PC-3 (cell line): ENCODE measurements at places on chromosomes 5 and 9. TPM values are rescaled to one million over a fixed set of nuclear protein-coding genes. Genes with fewer than 3 reads are reported as not detected.

GRCh38 chr9:114655689-114656088 is 1.9 kb downstream of the TEX53 start:
- no peak overlapping the region for H3K4me3 ChIP-seq
- no peaks in the 10 kb centered on the region for H3K36me3 ChIP-seq
- no peak overlapping the region for H3K27ac ChIP-seq
- no peak for DNase-seq

DNA sequence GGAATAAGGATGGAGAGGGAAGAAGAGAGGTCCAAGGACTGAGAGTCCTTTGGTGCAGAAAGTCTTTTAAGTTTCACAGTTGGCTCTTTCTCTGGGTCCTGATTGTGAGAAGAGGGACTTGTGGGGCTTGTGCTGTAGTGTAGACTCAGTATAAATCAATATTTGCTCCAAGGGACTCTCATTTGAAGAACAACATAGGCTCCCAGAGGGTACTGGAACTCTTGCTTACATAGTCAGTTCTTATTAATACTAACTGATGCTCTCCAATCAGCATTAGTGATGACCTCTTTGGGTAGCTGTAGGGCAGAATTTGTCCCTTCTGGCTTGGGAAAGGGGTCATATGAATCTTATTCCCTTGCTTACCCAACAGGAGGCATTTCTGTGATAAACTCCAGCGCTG is 62.5 kb upstream of the CXCL14 start:
- H3K27me3 ChIP-seq = peaks cover 41% of the 10 kb centered on the region
- no peak overlapping the region for H3K4me3 ChIP-seq
- no peaks in the 10 kb centered on the region for H3K36me3 ChIP-seq
- DNase-seq = no peak
- no peaks in the 10 kb centered on the region for H3K4me1 ChIP-seq

GRCh38 chr5:98474782-98475181 is 298.7 kb upstream of the RGMB start:
- H3K4me3 ChIP-seq = no peak overlapping the region
- peaks cover 7% of the 10 kb centered on the region; the same call in 1 of the 2 replicates for H3K4me1 ChIP-seq
- DNase-seq = no peak
- no peaks in the 10 kb centered on the region for H3K36me3 ChIP-seq

DNA sequence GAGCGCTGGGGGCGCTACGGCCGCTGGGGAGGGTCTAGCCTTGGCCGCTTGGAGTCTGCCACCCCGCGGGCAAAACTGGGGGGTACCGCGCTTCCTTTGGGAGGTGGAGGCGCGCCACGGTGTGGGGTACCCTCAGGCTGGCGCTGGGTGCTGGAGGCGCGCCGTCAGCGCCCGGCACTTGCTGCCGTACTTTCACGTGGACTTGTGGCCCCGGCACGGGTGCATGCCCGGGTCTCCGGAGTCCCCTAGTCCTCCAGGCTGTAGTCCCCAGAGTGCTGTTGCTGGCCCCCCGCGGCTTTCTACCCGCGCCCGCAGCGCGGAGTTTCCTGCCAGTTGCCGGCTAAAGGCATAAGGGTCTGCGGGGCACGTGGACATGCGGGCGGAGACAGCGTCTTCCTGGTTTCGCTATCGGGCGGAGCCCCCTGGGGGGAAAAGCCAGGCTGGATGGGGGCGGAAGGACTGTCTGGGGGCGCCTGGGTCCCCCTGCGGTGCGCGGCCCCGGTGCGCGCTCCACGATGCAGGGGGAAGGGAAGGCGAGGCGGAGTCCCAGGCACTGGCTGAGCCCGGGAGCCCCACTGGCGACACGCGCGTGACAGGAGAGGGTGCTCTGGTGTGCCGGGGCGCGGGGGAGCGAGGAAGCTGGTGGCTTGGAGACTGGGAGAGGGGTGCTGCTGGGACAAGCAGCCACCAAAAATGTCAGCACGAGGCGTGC is 666 bp downstream of the PPARGC1B start:
- H3K4me1 ChIP-seq = peaks cover 22% of the 10 kb centered on the region
- DNase-seq = peak; percentile 47
- H3K27me3 ChIP-seq = no peaks in the 10 kb centered on the region
- H3K27ac ChIP-seq = peak overlapping the region; percentile 45

Gene SLC34A3
- total RNA-seq = 1.0 and 1.5 TPM in 2 replicates

Gene FOXD4
- 0.80 and 0.98 TPM in 2 replicates for total RNA-seq

Gene DNAH5
- total RNA-seq = 3.4 and 3.5 TPM in 2 replicates

Gene GNG10
- 27.1 and 50.7 TPM in 2 replicates for total RNA-seq

Gene SLC25A2
- total RNA-seq = 0.18 and 0.40 TPM in 2 replicates

Gene MARCOL
- total RNA-seq = not detected in 2 replicates

Gene TAF11L5
- total RNA-seq = not detected in 2 replicates

DNA sequence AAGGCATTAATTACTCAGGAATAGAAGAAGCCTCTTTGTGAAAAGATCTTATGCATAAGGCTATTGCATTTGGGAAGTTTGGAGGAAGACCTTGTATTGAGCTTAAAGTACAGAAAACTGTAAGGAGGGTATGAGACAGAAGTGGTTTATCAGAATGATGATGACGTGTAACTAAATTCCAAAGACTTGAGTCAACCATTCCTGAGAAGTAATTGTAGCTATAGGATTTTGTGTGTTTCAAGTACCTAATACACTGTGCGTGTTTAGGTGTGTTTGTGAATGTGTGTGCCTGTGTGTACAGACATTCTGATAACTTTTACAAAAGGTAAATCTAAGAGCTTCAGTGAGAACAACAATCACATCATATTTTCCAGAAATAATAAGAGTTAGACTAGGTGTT is 46.5 kb upstream of the IRX2 start:
- peaks cover 38% of the 10 kb centered on the region for H3K27me3 ChIP-seq
- H3K27ac ChIP-seq = no peak overlapping the region
- no peaks in the 10 kb centered on the region for H3K4me1 ChIP-seq
- no peaks in the 10 kb centered on the region for H3K36me3 ChIP-seq
- H3K4me3 ChIP-seq = no peak overlapping the region
- peak; percentile 52 for DNase-seq

- no peaks in the 10 kb centered on the region for H3K27me3 ChIP-seq
- no peaks in the 10 kb centered on the region for H3K36me3 ChIP-seq
- no peak overlapping the region for H3K27ac ChIP-seq
- no peak overlapping the region for H3K4me3 ChIP-seq
Measured at GRCh38 chr9:135552698-135553171, 6.8 kb downstream of the OBP2A start.

DNA sequence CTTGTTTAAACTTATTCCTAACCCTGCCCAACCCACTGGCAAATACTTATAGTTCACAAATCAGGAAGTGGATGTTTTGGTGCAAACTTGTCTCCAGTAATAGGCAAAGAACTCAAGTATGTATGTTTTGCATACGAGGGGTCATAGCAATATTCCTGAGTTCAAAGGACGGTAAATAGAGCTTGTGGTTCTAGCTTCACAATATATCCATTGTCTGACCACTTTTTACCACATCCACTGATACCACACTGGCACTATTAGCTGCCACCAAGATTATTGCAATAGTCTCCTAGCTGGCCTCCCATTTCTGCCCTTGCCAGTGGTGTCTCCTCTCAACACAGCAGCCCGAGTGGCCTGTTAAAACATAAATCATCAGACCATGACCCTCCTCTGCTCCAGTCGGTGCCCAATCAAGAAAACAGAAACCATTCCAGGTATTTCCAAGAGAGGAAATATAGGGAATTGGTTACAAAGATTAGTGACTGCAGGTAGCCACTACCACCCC is 17.0 kb downstream of the GRXCR2 start:
- H3K4me1 ChIP-seq = peaks cover 24% of the 10 kb centered on the region
- H3K27me3 ChIP-seq = no peaks in the 10 kb centered on the region
- H3K27ac ChIP-seq = no peak overlapping the region

DNA sequence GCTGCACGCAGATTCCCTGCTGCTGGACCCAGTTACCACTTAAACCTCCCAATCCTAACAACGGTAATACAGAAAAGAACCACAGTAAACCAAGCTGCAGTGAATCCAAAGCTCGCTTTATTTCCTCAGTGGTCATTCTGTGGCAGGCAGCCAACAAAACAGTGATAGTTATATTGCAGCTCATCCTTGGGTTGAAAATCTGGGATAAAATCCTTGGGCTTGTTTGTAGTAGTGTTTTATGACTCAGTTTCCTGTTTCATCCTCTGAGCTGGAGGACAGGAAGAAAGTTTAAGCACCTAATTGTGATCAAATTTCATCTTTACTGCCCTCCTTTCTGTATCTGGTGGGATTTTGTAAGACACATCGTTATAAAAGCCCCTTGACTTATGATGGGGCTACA is 31.4 kb downstream of the HMGCR start:
- H3K4me3 ChIP-seq = no peak overlapping the region
- H3K27me3 ChIP-seq = no peaks in the 10 kb centered on the region
- no peaks in the 10 kb centered on the region for H3K36me3 ChIP-seq
- H3K4me1 ChIP-seq = 0 out of 2 replicates have a peak, but pooled peaks cover 6% of the 10 kb centered on the region
- H3K27ac ChIP-seq = no peak overlapping the region
- peak; percentile 22 for DNase-seq

Gene CCNO
- 3.4 and 5.3 TPM in 2 replicates for total RNA-seq

- H3K36me3 ChIP-seq = no peaks in the 10 kb centered on the region
- H3K4me3 ChIP-seq = no peak overlapping the region
- no peaks in the 10 kb centered on the region for H3K27me3 ChIP-seq
- DNase-seq = peak; percentile 71
- peaks cover 9% of the 10 kb centered on the region for H3K4me1 ChIP-seq
Measured at GRCh38 chr9:114110180-114110579, 11.1 kb upstream of the KIF12 start.

Gene RLN2
- not detected in 2 replicates for total RNA-seq

DNA sequence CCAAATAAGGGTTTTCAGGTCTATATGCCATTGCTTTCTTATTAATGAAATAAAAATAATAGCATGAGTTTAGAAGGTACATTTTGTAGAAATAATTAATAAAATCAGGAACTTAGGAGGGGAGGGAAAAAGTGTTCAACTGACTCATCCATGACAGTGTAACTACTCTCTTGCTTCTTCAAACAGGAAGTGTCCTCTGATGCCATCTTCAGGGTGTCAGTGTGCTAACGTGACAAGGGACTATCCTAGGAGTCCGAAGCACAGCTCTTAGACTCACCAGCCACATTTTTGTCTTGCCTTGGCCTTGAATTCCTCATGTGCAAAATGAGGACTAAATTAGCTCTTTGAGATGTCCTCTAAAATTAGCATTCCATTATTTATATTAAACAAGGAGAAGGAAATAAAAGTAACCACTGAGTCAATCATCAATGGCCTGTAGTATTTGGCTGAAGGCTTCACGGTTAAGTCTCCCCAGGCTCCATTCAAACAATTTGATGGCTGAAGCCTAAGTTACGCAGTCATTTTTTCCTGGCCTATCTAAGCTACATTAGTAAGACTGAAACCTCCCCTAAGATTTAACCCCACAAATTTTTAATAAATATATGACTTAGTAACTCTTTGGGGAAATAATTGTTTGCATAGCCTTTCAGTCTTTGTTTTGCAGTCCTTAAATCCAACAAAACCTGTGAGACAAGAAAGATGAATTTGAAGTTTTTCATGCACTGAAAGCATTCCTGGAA is 151.1 kb downstream of the ARL15 start:
- H3K27ac ChIP-seq = no peak overlapping the region
- no peaks in the 10 kb centered on the region for H3K27me3 ChIP-seq
- no peak overlapping the region for H3K4me3 ChIP-seq
- no peaks in the 10 kb centered on the region for H3K4me1 ChIP-seq
- H3K36me3 ChIP-seq = no peaks in the 10 kb centered on the region

DNA sequence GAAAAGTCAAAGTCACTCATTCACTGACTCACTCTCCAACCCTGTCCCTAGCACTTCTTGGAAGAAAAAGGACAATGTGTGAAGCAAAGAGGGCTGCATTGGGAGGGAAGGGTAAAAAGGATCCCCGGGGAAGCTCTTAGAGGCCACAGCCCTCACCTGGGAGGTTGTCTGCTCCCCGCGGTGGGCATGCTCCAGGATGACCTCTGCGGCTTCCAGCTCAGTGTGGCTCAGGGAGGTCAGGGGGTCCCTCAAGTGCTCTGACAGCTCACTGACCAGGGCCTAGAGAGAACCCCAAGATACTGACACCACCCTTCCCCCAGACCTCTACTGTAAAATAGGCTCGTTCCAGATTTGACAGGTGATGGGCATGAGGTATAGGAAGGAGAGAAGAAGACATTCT is 4.0 kb downstream of the FCHSD1 start:
- H3K27ac ChIP-seq = no peak overlapping the region
- no peaks in the 10 kb centered on the region for H3K27me3 ChIP-seq
- DNase-seq = no peak
- no peak overlapping the region for H3K4me3 ChIP-seq
- H3K4me1 ChIP-seq = peaks cover 10% of the 10 kb centered on the region
- no peaks in the 10 kb centered on the region for H3K36me3 ChIP-seq

- no peak overlapping the region for H3K4me3 ChIP-seq
- H3K27ac ChIP-seq = no peak overlapping the region
- no peaks in the 10 kb centered on the region for H3K27me3 ChIP-seq
- no peaks in the 10 kb centered on the region for H3K4me1 ChIP-seq
- H3K36me3 ChIP-seq = 0 out of 2 replicates have a peak, but pooled peaks cover 4% of the 10 kb centered on the region
- DNase-seq = no peak
Measured at GRCh38 chr9:109270971-109271925, 49.6 kb downstream of the EPB41L4B start.

Gene CCDC183
- 0.87 and 1.2 TPM in 2 replicates for total RNA-seq

GRCh38 chr5:96904054-96904931 is 28.0 kb downstream of the ERAP2 start:
- no peak for DNase-seq
- H3K36me3 ChIP-seq = peaks cover 5% of the 10 kb centered on the region; the same call in 1 of the 2 replicates
- H3K4me1 ChIP-seq = peaks cover 15% of the 10 kb centered on the region
- H3K27me3 ChIP-seq = no peaks in the 10 kb centered on the region

DNA sequence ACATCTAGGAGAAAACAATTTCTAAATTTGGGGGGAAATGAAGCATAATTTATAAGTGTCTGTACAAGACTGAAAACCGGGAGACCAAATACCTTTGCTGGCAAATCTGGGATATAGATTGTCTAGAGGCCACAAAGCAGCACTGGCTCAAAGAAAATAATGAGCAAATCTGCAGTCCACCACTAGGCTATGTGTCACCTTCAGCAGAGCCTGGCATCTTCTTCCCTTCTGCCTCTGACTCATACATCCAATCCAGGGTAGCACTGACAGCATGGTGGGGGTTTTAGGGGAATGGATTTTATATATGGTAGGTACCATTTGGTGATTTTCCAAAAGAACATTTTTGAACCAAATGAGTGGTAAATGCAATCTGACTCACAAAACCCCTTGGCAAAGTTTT is 12.8 kb downstream of the FAM81B start:
- no peaks in the 10 kb centered on the region for H3K4me1 ChIP-seq
- peak; percentile 32 for DNase-seq
- H3K4me3 ChIP-seq = no peak overlapping the region
- H3K27me3 ChIP-seq = no peaks in the 10 kb centered on the region
- H3K27ac ChIP-seq = no peak overlapping the region
- H3K36me3 ChIP-seq = no peaks in the 10 kb centered on the region

GRCh38 chr5:23631302-23632045 is 124.1 kb downstream of the PRDM9 start:
- H3K4me1 ChIP-seq = peaks cover 36% of the 10 kb centered on the region
- peak; percentile 90 for DNase-seq
- H3K27me3 ChIP-seq = no peaks in the 10 kb centered on the region
- peak overlapping the region; percentile 94 for H3K27ac ChIP-seq
- H3K36me3 ChIP-seq = no peaks in the 10 kb centered on the region

Gene PAEP
- not detected in 2 replicates for total RNA-seq

GRCh38 chr5:73214306-73214705 is 41.3 kb downstream of the TMEM174 start:
- no peak for DNase-seq
- H3K36me3 ChIP-seq = no peaks in the 10 kb centered on the region
- H3K4me1 ChIP-seq = no peaks in the 10 kb centered on the region
- H3K27ac ChIP-seq = no peak overlapping the region

GRCh38 chr5:122523776-122524175 is 211.7 kb downstream of the SNCAIP start:
- no peak overlapping the region for H3K27ac ChIP-seq
- no peaks in the 10 kb centered on the region for H3K27me3 ChIP-seq
- no peaks in the 10 kb centered on the region for H3K4me1 ChIP-seq

- H3K36me3 ChIP-seq = no peaks in the 10 kb centered on the region
- no peak overlapping the region for H3K27ac ChIP-seq
- H3K4me3 ChIP-seq = no peak overlapping the region
- H3K4me1 ChIP-seq = no peaks in the 10 kb centered on the region
- H3K27me3 ChIP-seq = no peaks in the 10 kb centered on the region
- DNase-seq = no peak
Measured at GRCh38 chr5:107153283-107153682, 517.5 kb downstream of the EFNA5 start.
